ENCODE measurements at places on chromosomes 12 and 14. TPM values are rescaled to one million over a fixed set of nuclear protein-coding genes. Genes with fewer than 3 reads are reported as not detected.

The GLI1 gene
- total RNA-seq, result 2.0 TPM

The LRP1-AS gene
- not detected for total RNA-seq

The ADAM21 gene
- not detected for total RNA-seq

The RNF212B gene
- not detected for total RNA-seq

The BCAT1 gene
- total RNA-seq, result 7.4 TPM

The SIRT4 gene
- total RNA-seq, result 1.3 TPM

The CIROP gene
- total RNA-seq, result not detected

The KITLG gene
- 37.1 TPM for total RNA-seq

- H3K27ac ChIP-seq, result peak overlapping the region; percentile 99
- H3K27me3 ChIP-seq, result no peaks in the 10 kb centered on the region
- DNase-seq, result peak; percentile 77
- no peaks in the 10 kb centered on the region for H3K36me3 ChIP-seq
- H3K4me3 ChIP-seq, result no peak overlapping the region
- peaks cover 49% of the 10 kb centered on the region for H3K4me1 ChIP-seq
Measured at GRCh38 chr12:55720894-55721444, 776 bp downstream of the RDH5 start.

- H3K27ac ChIP-seq, result no peak overlapping the region
- no peak overlapping the region for H3K4me3 ChIP-seq
- no peak for DNase-seq
- no peaks in the 10 kb centered on the region for H3K36me3 ChIP-seq
- H3K4me1 ChIP-seq, result no peaks in the 10 kb centered on the region
Measured at GRCh38 chr12:66863276-66863675, 184.4 kb upstream of the GRIP1 start.

DNA sequence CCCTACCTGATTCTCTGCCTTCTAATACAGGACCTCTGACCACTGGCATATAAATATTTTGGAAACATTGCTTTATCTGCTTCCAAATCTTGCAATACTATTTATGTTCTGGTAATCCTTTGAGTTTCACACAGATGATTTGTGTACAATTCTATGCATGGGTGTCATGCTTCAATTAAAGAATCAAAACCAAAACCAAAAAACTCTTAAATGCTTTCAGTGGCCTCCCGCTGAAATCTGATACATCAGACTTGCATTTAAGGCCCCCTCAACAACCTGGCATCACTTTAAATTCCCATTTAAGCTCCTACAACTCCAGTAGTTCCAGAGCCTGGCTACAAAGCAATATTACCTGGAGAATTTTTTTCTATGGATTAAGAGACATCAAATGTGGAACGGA, 221.7 kb upstream of the NAV3 start:
- DNase-seq, result no peak
- H3K27me3 ChIP-seq, result no peaks in the 10 kb centered on the region
- no peak overlapping the region for H3K4me3 ChIP-seq
- no peaks in the 10 kb centered on the region for H3K36me3 ChIP-seq
- no peak overlapping the region for H3K27ac ChIP-seq

DNA sequence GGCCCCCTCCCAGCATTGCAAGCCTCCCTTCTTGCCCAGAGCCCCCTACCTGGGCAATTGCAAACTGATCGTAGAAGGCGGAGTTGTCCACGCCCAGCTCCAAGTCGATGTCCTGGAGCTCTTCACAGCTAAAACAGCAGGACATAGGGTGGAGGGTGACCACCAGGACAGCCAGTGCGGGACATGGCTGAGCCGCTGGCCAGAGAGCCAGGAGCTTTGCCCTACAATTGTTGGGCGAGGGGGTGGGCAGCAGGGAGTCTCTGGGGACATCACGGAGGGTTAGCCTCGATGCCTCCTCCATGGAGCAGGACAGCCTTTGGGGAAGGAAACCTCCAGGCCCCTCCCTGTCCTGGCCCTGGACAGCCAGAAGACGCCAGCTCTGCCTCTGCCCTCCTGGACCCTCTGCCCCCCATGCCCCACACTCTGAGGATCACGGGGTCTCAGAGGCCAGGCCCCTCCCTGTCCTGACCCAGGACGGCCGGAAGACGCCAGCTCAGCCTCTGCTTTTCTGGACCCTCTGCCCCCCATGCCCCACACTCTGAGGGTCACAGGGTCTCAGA, 9.4 kb downstream of the TMEM179 start:
- no peak for DNase-seq
- no peaks in the 10 kb centered on the region for H3K27me3 ChIP-seq
- H3K4me3 ChIP-seq, result no peak overlapping the region

DNA sequence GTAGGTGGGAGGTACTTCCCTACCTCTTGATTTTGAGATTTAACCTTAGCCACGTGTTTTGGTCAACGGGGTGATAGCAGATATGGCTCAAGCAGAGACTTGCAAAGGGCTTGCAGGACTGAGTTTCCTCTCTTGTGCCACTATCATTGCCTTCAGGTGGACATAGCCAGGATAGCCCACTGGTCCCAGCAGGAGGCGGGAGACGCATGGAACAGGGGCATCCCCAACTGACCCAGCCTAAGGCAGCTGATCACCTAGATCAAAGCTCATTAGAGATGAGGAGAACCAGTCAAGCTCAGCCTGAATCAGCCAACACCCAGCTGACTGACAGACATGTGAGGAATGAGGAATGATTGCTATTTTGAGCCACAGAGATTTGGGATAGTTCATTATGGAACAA, 49.6 kb downstream of the CALM1 start:
- H3K27me3 ChIP-seq, result no peaks in the 10 kb centered on the region
- no peak for DNase-seq
- H3K27ac ChIP-seq, result no peak overlapping the region
- H3K4me1 ChIP-seq, result no peaks in the 10 kb centered on the region
- H3K4me3 ChIP-seq, result no peak overlapping the region
- H3K36me3 ChIP-seq, result no peaks in the 10 kb centered on the region

- peak overlapping the region; percentile 20 for H3K4me3 ChIP-seq
- no peak for DNase-seq
- no peaks in the 10 kb centered on the region for H3K4me1 ChIP-seq
- no peaks in the 10 kb centered on the region for H3K36me3 ChIP-seq
- peaks cover 36% of the 10 kb centered on the region for H3K27me3 ChIP-seq
Measured at GRCh38 chr14:41606282-41606531, 469 bp upstream of the LRFN5 start.

DNA sequence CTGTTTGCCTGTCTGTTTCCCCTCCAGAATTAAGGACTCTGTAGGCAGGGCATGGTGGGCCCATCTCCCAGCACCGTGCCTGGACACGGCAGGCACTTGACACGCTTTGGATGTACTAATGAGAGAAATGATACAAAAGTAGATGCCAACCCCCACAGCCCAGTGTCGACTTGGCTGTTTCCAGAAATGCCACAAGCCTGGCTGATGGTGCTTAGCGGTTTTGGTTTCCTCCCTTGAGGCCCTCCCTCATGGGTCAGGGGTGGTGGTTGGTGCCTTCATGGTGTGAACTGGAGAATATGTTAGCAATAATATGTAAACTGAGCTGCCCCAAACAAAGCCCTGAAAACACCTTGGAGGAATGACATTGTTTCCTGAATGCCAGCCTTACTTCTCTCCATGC, 55.5 kb upstream of the ESRRB start:
- no peak for DNase-seq
- no peak overlapping the region for H3K27ac ChIP-seq
- H3K27me3 ChIP-seq, result no peaks in the 10 kb centered on the region
- H3K36me3 ChIP-seq, result no peaks in the 10 kb centered on the region
- H3K4me1 ChIP-seq, result no peaks in the 10 kb centered on the region

DNA sequence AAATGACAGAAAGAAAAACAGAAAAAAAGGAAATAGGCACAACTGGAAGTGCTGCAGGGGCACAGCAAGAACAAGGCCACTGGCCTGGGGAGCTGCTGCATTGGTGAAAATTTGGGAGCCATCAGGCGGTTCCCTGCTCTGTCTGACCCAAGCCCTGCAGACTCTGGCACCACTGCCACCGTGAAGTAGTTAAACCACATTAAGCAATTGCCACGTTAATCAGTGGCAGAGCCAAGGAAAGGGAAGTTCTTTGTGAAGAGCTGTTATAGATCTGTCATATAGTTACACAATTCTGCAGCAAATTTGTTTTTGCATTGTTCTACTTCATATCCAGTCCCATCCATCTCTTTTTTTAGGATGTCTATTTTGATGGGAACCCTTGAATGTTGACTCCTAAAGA, 915.3 kb downstream of the FSCB start:
- no peak for DNase-seq
- no peaks in the 10 kb centered on the region for H3K27me3 ChIP-seq
- no peaks in the 10 kb centered on the region for H3K36me3 ChIP-seq
- H3K27ac ChIP-seq, result no peak overlapping the region
- H3K4me3 ChIP-seq, result no peak overlapping the region
- H3K4me1 ChIP-seq, result no peaks in the 10 kb centered on the region

DNA sequence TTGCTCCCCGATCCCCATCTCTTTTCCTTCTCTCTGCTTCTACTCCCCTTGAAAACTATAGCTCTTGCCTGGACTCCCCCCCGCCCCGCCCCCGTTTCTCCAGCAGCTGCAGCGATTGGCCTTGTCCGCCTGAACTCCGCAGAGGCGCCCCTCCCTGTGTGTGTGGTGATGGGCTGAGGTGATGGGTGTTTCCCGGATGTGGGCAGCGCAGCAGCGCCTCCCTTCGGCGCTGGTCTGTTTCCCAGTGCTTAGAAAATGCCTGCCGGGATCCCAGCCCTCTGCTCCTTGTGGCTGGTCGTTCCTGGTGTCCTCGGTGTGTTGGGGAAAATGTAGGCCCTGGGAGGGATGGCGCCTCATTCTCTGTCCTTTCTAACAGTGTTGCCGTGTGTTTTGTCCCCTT, 43.3 kb downstream of the GALNT8 start:
- H3K4me1 ChIP-seq, result no peaks in the 10 kb centered on the region
- H3K27me3 ChIP-seq, result no peaks in the 10 kb centered on the region
- H3K27ac ChIP-seq, result no peak overlapping the region
- H3K36me3 ChIP-seq, result no peaks in the 10 kb centered on the region

DNA sequence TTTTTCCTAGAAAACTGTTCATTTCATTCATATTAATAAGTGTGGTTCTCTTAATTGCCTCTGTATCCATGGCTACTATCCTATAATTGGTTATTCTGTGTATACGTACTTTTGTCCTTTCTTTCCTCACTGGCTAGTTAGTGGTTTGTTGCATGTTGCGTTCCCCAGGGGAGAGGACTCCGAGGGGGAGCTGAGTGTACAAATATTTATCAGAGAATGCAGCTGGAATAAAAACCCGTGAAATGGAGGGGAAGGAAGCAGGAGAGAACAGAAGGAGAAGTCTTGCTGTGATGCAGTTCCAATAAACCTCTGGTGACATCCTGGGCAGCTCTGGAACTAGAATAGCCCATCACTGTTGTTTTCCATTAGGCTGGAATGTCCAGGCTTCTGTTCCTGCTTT, 117.1 kb upstream of the RGS6 start:
- no peak overlapping the region for H3K4me3 ChIP-seq
- DNase-seq, result no peak
- H3K27ac ChIP-seq, result no peak overlapping the region
- H3K27me3 ChIP-seq, result no peaks in the 10 kb centered on the region
- no peaks in the 10 kb centered on the region for H3K36me3 ChIP-seq

DNA sequence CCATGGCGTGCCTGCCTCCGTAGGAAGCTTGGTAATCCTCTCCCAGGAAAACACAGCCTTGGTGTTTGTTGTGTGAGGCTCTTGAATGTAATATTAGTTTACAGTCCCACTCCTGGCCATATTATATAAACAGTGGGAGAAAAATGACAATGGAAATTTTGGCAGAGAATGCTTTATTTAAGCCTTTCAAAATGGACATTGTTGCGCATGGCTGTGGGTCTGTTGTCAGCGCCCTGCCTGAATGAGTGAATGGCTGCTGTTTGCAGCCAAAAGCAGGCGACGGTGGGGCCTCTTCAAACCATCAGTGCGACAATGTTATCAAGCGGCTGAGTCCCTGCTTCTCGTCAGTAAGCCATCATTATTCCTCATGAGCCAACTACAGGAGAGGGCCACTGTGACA, 201.8 kb upstream of the RMST start:
- no peaks in the 10 kb centered on the region for H3K36me3 ChIP-seq
- H3K4me1 ChIP-seq, result no peaks in the 10 kb centered on the region

DNA sequence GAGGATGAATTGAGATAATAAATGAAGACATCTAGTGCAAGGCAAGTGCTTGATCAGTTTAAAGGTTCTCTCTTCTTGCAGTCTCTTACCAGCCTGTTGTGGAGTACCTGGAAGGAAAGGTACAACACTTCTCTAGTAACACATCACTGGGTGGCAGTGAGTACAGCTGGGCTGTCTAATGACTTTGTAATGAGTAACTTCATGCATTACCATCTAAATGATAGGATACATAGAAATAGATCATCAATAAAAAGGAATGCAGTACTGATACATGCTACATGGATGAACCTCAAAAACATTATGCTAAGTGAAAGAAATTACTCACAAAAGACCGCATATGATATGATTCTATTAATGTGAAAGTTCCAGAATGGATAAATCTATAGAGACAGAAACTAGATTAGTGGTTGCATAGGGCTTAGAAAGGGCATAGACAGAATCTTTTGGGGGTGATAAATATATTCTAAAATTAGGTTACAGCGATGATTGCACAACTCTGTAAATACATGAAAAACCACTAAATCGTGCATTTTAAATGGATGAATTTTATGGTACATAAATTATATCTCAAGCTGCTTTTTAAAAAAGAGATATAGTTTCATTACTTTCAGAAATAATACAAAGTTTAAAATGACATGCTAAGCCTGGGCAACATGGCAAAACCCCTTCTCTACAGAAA, 224.4 kb downstream of the CHST11 start:
- no peaks in the 10 kb centered on the region for H3K4me1 ChIP-seq
- H3K4me3 ChIP-seq, result no peak overlapping the region
- H3K27ac ChIP-seq, result no peak overlapping the region
- no peak for DNase-seq

- DNase-seq, result no peak
- H3K4me1 ChIP-seq, result no peaks in the 10 kb centered on the region
- no peak overlapping the region for H3K4me3 ChIP-seq
- no peaks in the 10 kb centered on the region for H3K36me3 ChIP-seq
Measured at GRCh38 chr14:60196291-60196690, 31.1 kb upstream of the DHRS7 start.

GRCh38 chr12:93130366-93131054, 201.4 kb upstream of the EEA1 start:
- H3K27me3 ChIP-seq, result no peaks in the 10 kb centered on the region
- H3K4me1 ChIP-seq, result peaks cover 5% of the 10 kb centered on the region
- H3K36me3 ChIP-seq, result no peaks in the 10 kb centered on the region
- no peak overlapping the region for H3K27ac ChIP-seq
- DNase-seq, result no peak

Data from colonic mucosa (tissue), 4 donors.